ENCODE measurements at places on chromosomes 7 and 10.

- DNase-seq = peak; percentile 69
Measured at GRCh38 chr7:101108330-101108857, 18.5 kb upstream of the SERPINE1 start.

DNA sequence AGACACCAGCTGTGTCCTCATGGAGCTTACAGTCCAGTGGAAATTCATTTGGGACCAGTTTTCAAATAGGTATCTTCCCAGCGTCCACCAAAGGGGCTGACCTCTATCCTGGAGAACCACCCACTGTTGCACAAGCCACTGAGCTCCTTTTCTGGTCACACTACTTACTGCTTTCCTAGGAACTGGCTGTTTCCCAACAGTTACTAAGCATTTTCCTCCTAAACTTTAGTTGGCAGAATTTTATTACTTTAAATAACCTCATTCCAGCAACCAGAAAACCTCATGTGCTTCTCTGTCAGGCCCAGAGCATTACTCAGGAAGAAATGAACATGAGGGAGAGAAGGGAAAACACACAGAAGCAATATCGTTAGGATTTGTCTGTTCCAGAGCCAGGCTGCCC, 183.1 kb downstream of the GPAM start:
- DNase-seq = no peak

GRCh38 chr7:73908123-73908611, 47.2 kb downstream of the TMEM270 start:
- no peak for DNase-seq

DNA sequence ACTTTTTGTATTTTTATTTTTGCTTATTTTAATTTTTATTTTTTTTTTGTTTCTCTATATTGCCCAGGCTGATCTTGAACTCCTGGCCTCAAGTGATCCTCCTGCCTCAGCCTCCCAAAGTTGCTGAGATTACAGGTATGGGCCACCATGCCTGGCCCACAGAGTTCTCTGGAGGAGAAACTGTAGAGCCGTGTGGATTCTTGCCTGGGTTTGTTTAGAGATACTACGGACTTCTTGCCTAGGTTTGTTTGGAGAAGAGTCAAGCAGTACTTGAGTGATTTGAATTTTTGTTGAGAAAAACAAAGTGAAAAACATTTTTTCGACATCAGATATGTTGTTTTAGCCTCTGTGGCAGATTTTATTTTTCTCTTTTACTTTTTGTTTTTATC, 99.0 kb downstream of the CAMK1D start:
- no peak for DNase-seq

DNA sequence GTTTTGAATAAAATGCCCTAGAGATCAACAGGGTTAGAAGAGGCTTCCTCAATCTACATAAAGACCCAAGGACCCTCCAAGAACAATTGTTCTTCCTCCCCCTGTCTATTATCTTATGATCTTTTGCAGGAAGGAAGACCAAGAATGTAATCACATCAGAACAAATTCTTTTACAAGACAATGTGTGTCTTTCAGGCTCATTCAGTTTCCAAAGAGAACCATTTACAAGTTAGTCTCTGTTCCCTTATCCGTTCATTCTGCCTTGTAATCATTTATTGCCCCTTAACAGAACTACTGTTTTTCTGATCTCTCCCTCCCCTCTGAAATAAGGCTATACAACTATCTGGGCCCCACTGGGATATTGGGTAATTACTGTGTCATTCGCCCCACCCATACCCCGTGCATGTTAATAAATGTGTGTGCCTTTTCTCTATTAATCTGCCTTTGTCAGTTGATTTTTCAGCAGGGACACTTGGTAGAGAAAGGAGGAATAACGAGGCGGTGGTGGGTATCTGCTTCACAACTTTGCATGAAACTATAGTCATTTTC, 5.7 kb upstream of the MKRN1 start:
- DNase-seq = no peak

GRCh38 chr7:7183061-7183837, 905 bp downstream of the C1GALT1 start:
- no peak for DNase-seq

DNA sequence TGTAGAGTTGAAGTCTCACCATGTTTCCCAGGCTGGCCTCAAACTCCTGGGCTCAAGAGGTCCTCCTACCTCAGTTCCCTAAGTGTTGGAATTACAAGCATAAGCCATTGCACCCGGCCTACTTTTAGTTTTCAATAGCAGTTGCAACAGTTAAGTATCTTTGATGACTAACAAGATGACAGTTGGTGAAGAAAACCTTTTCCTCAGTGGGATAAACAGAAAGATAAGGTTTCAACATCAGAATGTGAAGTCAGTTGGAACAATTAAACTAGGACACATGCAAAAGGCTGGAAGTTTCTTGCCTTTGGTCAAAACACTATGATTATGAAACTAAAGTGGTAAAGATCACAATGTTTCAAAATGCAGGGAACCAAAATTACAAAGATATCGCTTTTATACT, 169.2 kb downstream of the ZNF438 start:
- no peak for DNase-seq

- DNase-seq = no peak
Measured at GRCh38 chr10:21522631-21523406, 2.7 kb downstream of the SKIDA1 start.

DNA sequence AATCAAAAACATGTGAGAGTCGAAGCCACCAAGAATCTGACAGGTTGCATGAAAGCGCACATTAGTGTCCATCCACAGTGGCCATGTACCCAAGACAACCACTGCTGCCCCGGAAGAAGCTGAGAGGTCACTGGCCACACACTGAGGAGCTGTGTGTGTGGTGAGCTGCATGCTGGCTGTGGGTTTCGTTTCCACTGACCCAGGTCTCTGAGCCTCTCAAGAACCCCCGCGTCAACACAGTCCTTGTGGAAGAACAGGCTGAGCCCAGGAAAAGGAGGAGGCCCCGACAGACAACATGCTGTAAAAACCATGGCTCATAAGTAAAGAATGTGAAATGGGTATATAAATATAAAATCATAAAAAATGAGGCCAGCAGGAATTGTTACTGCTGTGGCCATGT, 8.2 kb downstream of the VIPR2 start:
- no peak for DNase-seq

DNA sequence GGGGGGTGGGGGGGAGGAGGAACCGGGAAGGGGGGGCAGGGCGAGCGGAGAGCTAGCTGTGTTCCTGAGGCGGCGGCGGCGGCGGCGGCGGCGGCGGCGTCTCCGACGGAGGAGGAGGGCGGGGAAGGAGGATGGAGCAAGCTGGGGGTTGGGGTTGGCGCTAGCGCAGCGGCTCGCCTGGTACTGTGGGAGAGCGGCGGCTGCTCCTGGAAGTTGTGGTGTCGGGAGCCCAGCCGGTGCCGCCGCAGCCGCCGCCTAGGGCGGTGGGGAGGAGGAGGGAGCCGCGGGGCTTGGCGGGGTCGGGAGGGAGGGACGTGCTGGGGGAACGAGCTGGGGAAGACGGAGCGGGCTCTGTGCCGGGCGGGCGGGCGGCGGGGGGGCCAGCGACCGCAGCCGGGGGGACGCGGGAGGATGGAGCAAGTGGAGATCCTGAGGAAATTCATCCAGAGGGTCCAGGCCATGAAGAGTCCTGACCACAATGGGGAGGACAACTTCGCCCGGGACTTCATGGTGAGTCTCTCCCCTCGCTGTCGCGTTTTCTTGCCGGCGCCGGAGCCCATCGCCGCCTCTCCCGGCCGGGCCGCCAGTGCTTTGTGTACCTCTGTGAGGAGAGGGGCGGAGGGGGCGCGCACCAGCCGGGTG, at the start of gene PTPN12:
Gene PTPN12, plus strand, starts transcription at position 160 of the 642 bp plus-strand sequence. Its CDS starts 252 bp downstream, at position 412.
- no peak for DNase-seq

DNA sequence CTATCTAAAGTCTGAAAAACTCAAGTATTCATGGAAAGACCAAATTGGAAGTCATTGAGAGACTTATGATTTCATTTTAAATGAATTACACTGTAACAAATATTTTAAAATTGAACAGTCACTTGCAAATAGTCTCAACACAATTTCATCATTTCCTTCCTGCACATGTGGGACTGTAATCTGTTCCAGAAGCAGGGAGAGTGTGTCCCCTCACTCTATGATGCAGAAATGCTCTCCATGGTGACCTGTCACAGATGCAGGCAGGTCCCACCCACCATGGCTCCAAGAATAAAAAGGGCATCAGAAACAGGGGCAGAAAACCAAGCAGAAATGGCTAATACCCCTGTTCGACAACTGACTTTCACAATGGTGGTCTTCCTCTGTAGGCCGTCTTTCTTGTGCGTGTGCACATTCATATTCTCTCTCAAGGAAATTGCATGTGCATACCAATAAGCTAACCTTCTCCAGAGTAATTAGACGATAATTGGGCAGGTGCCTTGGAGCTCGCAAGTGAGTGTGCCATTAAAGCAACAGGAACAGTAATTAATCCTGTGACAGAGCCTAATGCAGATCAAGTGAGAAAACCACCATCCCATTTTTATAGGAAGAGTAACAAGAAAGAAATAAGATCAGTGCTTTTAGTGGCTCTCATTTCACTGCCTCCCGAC, 170.9 kb downstream of the ZMYND11 start:
- DNase-seq = no peak

GRCh38 chr10:132753596-132753995, 32.4 kb downstream of the NKX6-2 start:
- no peak for DNase-seq

GRCh38 chr10:27256299-27257189, 15.9 kb upstream of the ACBD5 start:
- no peak for DNase-seq

DNA sequence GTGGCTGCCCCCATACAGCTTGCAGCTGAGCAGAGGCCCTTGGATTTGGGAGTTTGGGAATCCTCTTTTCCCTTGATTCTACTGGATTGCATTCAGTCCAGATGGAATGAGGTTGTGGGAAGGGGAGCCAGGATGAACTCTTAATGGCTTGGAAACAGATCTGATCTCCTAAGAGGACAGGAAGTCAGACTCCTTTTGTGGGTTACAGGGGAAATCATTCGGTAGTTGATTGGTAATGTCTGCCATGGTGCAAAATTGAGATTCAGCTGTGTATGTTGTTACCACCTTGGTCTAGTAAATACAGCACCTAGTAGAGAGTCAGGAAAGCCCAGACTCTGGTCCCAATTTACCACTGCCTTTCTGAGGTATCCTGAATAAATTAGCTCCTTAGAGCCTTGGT, 144.2 kb upstream of the TNRC18 start:
- no peak for DNase-seq

DNA sequence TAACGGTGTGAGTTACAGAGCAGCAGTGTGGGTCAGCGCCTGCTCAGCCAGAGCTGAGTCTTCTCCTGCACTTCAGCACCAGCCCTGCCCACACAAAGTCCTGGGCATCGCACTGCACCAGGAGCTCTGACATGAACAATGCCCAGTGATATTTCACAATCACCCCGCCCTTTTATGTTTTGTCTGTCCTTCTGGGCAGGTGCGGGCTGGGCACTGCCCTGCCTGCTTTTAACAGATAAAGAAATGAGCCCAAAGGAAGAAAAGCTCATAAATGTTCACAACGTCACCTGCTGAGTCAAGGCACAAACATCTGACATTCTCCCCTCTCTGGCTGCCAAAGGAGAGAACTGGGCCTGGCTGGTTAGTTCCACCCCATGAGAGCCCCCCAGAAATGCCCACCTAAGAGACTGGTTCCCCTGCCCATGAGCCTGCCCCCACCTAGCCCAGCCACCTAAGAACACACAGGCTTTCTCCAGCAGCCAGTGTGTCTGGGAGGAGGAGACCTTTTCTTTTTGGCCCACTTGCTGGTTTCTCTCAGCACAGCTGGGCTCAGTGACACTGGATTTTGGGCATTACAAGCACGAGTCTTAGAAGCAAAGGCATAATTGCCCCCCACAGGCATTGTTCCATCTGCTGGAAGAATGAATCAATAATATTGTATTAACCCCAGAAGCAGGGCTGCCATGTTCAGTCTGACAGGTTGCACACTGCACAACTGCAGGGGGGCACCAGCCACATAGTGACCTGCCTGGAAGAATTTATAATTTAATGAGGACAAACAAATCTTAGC, 22.3 kb downstream of the CALML3 start:
- DNase-seq = peak; percentile 34

GRCh38 chr7:109136893-109137292, 567.2 kb downstream of the DNAJB9 start:
- DNase-seq = no peak

DNA sequence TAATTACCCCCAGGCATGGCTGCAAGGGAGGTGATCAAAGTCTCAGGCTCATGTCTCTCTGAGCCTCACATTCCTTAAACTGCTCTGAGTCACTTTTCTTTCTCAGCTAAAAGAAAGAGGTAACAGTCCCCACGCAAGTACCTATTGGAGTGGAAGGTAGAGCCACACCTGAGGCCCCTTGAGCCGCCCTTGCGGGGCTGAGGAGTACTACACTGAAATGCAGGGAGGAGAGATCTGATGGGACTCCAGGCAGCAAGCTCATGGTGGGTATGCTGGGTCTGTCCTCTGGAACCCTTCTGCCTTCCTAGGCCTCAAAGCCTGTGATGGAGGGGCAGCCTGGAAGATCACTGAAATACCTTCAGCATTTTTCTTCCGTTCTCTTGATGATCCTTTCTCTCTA, 960.0 kb downstream of the DNAJB9 start:
- no peak for DNase-seq

DNA sequence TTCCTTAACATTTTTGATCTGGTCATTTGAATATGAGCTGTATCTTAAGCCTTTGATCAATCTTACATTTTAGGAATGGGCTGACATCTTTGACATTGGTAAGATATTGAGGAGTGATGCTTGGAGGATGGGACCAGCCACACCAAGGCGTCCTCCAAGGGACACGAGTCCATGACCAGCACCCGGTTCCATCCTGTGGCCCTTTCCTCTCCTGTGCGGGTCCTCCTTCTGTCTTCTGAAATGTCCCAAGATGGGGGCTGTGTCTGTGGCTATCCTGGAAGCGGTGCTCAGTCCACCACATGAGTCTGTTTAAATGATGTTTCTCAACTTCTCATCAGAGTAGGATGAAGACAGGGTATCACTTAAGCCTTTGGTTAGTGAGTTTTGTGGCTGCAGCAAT, 67.3 kb upstream of the SHH start:
- DNase-seq = no peak

GRCh38 chr7:104231054-104232046, 23.5 kb upstream of the ORC5 start:
- DNase-seq = peak; percentile 47

DNA sequence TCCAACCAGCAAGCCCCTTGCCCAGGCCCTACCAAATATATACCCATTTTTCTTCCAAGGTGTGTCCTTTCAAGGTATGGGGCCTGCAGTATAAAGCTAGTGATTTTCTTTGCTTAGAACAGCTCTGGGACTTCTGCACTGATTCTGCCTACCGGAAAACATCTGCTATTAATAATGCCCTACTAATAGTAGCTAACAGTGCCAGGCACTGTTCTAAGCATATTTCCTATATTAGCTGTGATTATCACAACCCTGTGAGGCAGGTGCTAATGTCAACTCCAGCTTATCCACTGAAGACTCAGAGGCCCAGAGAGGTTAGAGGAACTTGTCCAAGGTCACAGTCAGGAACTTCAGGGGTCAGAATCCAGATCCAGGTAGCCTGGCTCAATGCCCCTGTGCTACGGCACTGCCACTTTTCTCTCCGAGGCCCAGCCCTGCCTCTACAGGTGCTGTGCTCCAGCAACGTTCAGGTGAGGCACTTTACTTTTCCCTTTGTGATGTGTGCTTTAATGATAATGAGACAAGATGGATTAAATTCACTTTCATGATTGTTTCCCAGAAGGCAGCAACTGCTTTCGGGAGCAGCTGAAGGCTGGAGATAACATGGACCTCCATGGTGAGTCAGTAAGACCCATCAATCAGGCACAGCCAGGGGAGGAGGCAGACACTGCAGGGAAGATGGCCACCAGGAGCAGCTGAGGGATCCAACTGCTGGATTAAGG, 26.7 kb downstream of the TAS2R41 start:
- no peak for DNase-seq

- no peak for DNase-seq
Measured at GRCh38 chr10:28010821-28011220, 11.9 kb upstream of the ODAD2 start.
